ENCODE measurements at places on chromosomes 4 and X.

GRCh38 chr4:147842573-147842972, 110.7 kb downstream of the ARHGAP10 start:
- no peak for DNase-seq

DNA sequence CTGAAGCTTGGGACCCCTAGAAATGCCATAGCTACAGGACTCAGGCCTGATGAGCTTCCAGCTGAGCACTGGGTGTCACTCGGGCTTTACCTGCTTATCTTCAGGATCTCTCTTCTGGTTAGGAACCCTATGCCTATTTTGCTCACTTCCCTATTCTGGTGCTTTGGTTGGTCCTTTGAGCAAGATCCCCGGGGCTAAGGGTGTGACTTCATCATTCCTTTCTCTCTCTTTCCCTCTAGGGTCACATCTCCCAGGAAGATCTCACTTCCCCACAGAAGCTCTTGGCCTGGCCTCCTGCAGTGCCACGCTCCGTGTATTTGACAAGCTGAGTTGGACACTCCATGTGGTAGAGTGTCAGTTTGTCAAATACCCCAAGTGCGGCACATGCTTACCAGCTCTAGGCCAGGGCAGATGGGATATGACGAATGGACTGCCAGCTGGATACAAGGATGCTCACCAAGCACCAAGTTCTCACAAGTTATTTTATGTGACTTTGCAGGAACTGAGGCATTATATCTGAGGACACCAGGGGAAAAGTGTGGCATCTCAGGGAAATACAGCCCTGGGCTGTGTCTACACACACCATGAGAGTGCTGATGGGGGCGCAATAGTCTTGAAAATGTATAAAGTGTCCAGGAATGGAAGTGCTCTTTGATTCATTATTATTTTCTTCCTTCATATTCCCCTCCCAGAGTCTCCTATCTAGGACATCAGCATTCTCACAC, 21.1 kb downstream of the VSIG4 start:
- DNase-seq = no peak

DNA sequence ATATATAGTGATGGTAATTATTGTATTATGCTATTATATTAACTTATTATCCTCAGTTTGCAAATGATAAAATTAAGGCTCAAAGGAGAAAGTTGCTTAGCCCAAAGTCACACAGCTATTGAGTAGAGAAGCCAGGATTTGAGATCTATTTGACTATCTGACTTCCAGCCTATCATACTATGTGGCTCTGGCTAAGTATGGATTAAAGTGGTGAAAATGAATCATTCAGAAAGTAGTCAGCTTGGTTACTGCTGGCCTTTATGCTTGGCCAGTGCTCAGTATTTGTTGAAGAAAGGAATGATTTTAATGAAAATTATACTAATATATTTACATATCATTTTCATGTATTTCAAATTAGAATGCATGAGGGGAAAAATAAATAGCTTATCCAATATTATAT, 219.8 kb downstream of the SHROOM3 start:
- no peak for DNase-seq

- DNase-seq = no peak
Observed at GRCh38 chr4:146585761-146586333, 52.8 kb upstream of the POU4F2 start.

- DNase-seq = no peak
Observed at GRCh38 chr4:57443787-57444186, 333.6 kb upstream of the IGFBP7 start.

GRCh38 chr4:169619518-169619957, 840 bp upstream of the CLCN3 start:
- no peak for DNase-seq

- no peak for DNase-seq
Observed at GRCh38 chr4:140095694-140096482, 58.1 kb downstream of the MAML3 start.
